Stimulated activated CD8-positive, alpha-beta memory T cell treated with anti-CD3 and anti-CD28 coated beads, Interleukin-12 subunit alpha, Interleukin-12 subunit beta, amount 100 ng/mL, for 1 hour (primary cell): ENCODE measurements at places on chromosomes 2 and 18.

DNA sequence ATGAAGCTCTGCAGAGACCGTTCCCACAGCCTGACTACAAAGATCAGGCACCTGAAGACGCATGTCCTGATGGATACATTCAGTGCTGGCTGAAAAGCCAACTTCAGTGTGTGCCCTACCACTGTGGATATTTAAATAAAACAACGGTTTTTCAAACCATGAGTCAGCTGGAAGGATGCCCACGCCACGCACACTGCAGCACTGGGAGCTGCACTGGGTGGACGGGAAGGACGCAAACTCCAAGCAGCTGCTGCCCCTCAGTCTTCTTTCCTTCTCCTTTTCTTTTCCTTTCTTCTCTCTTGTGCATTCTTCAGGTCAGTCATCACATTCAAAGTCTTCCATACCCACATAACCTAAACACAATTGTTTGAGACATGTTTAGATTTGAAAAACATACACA is 7.9 kb downstream of the TMEM18 start:
- DNase-seq, result no peak

DNA sequence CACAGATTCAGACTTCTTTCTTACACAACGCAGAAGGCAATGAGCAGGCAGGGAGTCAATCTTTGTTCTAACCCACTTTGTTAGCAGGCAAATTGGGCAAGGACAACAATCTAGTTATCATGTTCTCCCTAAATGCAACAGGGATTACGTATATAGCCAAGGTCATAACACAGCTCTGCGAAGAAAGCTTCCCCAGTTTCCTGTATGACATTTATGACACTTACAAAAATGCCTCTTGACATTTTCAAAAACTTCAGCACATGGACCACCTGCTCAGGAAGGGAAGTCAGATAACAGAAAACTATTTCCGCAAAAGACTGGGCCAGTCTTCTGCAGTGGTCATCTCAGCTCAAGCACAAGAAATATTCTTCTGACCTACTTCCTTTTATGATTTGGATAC is 106.1 kb downstream of the IRS1 start:
- DNase-seq, result no peak

- no peak for DNase-seq
Measured at GRCh38 chr2:205702576-205702975, 20.3 kb downstream of the NRP2 start.

DNA sequence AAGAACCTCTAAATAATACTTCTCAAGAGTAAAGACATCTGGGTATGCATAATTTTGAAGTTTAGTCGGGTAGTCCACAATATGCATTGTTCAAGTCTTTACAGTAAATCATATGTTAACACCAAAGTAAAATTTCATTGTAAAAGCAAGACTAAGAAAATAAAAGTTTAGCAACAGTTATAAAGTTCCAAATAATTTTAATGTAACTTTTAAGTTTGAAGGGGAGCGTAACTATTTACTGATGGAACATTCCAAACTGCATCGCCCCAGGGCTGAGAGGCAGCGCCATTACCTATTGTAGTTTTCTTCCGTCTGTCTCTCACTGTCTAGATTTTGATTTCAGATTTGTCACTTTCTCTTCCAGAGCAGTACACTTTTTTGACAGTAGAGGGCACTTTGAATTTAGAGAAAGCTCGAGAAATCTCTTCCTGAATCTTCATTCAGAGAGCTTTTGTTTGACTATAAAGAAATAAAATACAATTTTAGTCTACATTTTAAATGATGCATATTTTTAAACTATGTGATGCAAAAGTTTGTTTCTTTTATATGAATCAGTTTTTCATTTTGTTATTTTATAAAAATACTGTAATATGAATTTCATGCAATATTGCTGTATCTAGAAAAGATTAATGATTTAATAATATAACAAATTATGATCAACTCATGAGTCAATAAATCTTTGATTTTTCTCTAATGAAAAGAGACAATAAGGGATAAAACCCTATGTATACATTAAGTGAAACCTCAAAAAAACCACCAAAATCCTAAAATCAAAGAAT is 389.8 kb downstream of the FIGN start:
- DNase-seq, result no peak

- DNase-seq, result no peak
Measured at GRCh38 chr2:43020990-43021669, 205.3 kb downstream of the ZFP36L2 start.

GRCh38 chr2:21422050-21422449 is 298.3 kb downstream of the TDRD15 start:
- no peak for DNase-seq

DNA sequence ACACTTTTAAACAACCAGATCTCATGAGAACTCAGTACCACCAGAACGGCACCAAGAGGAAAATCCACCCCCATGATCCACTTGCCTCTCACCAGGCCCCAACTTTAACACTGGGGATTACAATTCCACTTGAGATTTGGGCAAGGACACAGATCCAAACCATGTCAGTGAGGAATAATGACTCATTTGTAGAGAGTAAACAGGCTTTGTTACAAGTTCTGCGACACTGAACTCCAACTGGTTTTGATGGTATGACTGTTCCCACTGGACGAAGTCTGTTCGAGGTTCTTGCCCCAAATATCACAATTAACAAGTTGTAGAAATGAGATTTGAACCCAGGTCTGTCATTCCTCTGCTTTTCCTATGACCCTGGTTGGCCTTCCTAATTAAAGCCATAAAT is 718.1 kb upstream of the ID2 start:
- no peak for DNase-seq

DNA sequence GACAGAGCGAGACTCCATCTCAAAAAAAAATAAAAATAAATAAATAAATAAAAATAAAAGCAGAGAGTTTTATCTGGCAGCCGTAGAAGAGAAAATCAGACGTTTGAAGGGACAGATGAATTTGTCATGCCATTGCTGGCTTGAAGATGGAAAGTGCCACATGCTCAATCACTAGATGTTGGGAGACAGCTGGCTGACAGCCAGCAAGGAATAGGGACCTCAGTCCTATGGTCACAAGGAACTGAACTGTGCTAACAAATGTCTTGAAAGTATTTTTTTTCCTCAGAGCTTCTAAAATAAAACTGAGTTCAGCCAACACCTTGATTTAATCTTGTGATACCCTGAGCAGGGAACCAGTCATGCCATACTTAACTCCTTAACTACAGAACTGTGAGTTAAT is 65.4 kb downstream of the DTNA start:
- no peak for DNase-seq

DNA sequence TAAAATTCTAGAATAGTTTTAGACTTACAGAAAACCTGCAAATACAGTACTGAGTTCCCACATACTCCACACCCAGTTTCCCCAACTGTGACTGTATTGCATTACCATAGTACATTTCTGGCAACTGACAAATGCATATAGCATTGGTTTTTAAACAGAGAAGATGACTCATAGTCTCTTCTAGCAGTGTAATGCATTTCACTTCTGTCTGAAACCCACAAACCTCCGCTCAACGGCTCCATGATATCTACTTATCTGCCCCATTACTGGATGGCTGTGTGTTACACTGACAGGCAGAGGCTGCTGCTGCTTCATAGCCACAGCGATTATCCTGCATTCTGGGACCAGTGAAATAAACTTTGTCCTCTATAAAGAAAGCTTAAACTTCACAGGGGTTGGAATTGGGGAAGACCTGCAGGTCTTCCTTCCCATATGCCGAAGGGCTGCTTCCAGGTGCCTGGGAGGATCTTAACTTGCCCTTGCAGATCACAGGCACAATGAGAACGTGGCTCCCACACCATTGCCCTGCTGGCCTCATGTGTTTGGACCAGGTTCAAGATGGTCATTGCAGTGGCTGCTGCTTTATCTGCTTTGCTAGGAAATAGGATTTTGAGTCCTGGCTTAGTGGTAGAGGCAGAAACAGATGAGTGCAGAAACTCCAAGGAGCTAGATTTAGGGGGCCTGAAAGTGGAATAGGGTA is 742.6 kb upstream of the HS6ST1 start:
- DNase-seq, result no peak

GRCh38 chr2:105763076-105763475 is 18.4 kb downstream of the NCK2 start:
- no peak for DNase-seq

GRCh38 chr2:205198140-205198525 is 484.2 kb upstream of the NRP2 start:
- DNase-seq, result no peak

GRCh38 chr2:227370791-227371312 is 8.3 kb downstream of the TM4SF20 start:
- DNase-seq, result no peak

GRCh38 chr2:84486441-84487115 is 27.5 kb upstream of the SUCLG1 start:
- DNase-seq, result no peak

- DNase-seq, result no peak
Measured at GRCh38 chr2:37283207-37283606, 41.4 kb downstream of the PRKD3 start.

- no peak for DNase-seq
Measured at GRCh38 chr2:105935063-105935462, 190.4 kb downstream of the NCK2 start.

GRCh38 chr2:233115741-233116140 is 55.6 kb downstream of the INPP5D start:
- DNase-seq, result no peak

- no peak for DNase-seq
Measured at GRCh38 chr18:67608615-67609273, 92.2 kb upstream of the DSEL start.

DNA sequence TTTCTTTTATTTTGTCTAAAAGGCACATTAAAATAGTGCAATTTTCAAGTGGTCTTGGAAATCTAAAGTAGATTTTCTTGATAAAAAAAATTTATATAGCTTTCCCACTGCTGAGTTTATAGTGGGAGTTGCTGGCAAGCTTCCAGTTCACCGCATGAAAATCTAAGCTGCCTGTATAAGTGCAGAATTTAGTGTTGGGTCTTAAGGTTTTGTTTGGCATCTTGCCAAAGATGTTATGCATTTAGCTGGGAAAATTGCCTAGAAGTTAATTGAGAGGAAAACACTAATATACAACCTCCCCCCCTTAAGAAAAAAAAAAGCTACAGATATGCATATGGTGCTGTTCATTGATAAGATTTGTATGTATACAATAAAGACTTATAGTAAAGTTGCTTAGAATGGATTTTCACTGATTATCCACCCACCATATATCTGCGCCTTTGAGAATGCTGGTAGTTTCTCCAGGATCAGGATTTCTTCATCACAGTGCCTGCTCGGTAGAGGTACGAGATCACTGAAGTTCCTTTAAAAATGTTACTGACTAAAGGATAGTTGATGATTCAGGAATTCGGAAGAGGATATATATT is 803.2 kb upstream of the POU3F3 start:
- no peak for DNase-seq

DNA sequence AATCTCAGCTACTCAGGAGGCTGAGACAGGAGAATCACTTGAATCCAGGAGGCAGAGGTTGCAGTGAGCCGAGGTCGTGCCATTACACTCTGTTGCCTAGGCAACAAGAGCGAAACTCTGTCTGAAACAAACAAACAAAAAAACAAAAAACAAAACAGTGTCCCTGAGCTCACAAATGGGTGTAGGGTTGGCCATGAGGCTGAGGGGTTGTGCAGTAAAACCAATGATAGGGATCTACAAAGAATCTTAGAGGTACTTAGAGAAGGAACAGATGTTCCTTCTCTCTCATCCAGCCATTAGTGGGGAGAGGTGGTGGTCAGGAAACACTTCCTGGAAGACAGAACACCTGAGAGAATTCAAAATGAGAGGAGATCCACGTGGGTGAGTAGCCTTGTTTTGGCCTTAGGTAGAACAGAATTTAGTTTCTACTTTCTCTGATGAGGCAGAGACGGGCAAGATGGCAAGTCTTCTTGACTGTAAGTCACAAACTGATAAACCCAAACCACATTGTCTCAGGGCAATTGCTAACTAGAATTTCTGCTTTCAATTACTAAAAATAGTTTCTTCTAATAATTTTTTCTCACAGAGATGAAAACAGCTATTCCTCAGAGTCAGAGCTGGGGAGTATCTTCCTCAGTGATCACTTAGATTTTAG is 61.5 kb upstream of the PPM1B start:
- DNase-seq, result no peak

DNA sequence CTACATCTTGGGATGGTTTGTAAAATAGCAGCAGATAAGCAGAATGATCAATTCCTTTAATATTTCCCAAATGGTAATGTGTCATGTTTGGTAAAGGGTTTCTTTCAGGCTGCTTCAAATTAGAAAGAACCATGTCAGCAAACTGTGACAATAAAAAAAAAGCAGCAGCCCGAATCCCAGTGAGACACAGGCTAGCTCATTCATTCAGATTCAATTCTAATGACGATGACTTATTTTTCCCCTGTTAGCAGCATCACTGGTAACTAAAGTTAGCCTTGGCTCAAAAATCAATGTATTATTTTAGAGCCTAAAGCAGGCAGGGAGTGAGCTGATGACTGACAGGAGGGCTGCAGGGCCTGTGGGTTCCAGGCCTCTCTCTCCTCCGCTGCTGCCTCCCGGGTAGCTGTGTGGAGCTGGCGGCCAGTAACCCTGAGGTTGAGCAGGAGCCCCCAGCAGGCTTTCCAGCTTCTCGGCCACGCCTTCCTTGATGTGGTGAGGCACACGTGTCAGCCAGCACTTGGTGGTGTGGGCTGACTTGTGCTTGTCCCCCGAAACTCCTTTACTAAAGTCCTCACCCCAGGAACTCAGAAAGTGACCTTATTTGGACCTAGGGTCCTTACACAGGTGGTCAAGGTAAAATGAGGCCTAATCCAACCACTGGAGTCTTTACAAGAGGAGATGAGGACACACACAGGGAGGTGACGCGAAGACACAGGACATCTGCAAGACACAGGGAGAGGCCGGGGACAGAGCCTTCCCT is 120.5 kb upstream of the HS6ST1 start:
- no peak for DNase-seq

DNA sequence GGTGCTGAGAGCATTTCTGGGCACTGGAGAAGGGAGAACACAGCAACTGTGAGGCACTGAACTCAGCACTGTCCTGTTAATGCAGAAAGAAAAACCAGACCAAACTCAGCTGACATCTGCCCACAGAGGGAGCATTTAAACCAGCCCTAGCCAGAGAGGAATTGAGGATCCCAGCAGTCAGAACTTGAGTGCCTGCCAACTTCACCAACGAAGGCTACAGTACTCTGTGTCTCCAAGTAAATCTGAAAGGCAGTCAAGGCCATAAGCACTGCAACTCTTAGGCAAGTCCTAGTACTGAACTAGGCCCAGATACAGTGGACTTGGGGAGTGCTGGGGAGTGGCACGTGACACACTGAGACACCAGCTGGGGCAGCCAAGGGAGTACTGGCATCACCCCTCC is 176.2 kb upstream of the ZC3H15 start:
- DNase-seq, result no peak

- DNase-seq, result no peak
Measured at GRCh38 chr2:49032126-49032525, 122.2 kb downstream of the FSHR start.
